ENCODE measurements at places on chromosomes 1 and 21.

- no peak for DNase-seq
Measured at GRCh38 chr1:109162626-109163025, 48.7 kb downstream of the ELAPOR1 start.

- no peak for DNase-seq
Measured at GRCh38 chr1:34188418-34188817, 11.7 kb downstream of the C1orf94 start.

DNA sequence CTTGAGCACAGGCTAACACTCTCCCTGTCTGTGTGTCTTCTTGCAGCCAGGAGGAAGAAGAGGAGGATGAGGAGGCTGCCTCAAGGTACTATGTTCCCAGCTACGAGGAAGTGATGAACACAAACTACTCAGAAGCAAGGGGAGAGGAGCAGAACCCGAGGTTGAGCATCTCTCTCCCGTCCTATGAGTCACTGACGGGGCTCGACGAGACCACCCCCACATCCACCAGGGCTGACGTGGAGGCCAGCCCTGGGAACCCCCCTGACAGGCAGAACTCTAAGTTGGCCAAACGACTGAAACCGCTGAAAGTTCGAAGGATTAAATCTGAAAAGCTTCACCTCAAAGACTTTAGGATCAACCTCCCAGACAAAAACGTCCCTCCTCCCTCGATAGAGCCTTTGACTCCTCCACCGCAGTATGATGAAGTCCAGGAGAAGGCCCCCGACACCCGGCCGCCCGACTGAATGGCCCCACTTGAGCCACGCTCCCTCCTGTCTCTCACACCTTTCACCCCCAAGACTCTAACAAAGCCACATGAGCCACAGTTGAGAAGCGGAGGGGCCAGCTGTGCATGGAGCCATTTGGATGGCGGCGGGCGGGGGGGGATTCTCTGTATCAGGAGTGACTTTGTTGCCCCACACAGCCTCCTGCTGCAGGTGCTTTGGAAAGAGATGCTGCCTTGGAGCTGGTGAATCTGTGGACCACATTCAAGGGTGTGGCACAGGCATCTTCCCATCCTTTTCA lies 27.6 kb upstream of the FHAD1 start:
- DNase-seq, result peak; percentile 22

DNA sequence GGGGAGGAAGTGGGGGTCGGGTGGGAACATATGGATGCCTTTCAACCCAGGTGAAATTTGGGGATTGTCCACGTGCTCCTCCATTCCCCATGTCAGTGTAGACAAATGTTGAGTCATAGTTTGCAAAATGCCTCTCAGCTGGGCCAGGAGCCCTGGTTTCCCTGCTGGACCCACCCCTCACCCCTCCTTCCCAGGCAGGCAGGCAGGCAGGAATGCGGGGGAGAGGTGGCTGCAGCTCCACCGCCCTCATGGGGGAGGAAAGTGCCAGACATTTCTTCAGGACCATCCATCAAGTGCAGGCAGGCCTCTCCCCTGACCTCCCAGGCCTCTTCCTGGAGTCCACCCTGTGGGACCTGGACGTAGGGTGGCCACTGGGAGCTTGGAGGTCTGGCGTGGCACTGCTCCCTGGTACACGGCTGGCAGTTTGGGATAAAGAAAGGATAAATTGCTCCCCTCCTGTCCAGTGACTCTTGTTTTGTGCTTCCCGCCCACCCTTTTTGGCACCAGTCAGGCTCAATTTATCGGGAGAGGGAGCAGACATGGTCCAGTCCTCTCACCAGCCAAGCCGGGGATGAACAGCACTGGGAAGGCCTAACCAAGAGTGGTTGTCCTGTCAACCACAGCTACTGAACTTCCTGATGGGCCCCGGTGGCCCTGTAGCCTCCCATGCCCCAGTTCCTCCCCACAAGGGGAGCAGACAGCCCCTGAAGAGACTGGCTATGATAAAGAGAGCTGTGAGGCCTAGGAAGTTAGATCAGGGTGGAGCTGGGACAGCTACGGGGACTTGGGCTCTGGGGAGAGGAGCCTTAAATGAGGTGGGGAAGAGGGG lies 18.9 kb downstream of the NPR1 start:
- DNase-seq, result no peak

Data from GM06990 (cell line).